ENCODE measurements at places on chromosomes 3 and 15.
A peak's percentile ranks its signal among the peaks of the same experiment; 100 is the strongest.

- no peak for DNase-seq
These were observed 125.9 kb upstream of the C15orf61 start for GRCh38 chr15:67394873-67395639.

DNA sequence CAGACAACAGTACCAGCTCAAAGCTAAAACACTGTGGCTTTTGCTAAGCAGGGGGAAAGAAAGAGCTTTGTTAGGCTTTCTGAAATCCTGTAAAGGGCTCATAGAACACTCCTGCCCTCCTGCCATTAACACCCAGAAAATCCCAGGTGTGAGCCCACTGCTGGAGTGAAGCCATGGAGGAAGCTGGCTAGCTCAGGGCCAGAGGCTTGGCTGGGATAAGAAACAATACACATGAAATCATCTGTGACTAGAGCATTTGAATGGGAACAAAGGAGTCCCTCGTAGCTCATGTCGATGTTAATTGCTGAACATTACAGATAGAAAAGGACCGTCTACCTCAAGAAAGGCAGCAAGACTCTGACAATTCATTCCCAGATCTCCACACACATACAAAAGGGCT lies 23.5 kb downstream of the RUVBL1 start:
- no peak for DNase-seq

- DNase-seq = no peak
These were observed 111.1 kb upstream of the VGLL3 start for GRCh38 chr3:87101861-87102625.

DNA sequence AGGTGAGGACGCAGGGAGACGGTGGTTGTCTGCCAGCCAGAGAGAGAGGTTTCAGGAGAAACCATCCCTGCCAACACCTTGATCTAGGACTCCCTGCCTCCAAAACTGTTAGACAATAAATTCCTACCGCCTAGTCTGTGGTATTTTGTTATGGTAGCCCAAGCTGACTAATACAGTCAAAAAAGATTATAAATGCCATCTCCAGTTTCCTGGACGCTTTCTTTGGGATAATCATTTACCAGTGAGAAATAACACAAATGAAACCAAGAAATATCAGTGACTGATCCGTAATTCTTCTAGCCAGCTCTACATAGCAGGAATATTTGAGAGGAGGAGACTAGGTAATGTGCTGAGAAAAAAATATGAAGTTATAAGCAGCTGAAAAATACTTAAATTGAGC lies 707.8 kb upstream of the LMCD1 start:
- DNase-seq = no peak

GRCh38 chr3:182710557-182711157 lies 82.6 kb upstream of the ATP11B start:
- no peak for DNase-seq

DNA sequence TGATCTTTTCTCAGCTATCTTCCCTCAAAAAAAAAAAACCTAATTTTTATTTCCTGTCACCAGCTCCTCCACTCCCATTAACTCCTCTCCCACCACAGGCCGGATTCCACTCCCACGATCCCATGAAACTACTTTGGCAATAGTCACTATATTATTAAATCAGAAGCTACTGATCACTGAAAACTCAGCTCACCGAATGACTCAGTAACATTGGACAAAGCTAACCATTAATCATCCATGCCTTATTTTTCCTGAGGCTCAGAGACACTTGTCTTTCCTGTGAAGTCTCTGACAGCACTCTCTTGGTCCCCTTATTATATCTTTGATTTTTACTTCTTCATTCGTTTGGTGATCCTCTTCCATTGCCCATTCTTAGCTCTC lies 260.2 kb downstream of the CGGBP1 start:
- DNase-seq = no peak

- no peak for DNase-seq
These were observed 16.3 kb downstream of the TMEM43 start for GRCh38 chr3:14141144-14141543.

- no peak for DNase-seq
These were observed 387.6 kb upstream of the DPH6 start for GRCh38 chr15:35933531-35933930.

DNA sequence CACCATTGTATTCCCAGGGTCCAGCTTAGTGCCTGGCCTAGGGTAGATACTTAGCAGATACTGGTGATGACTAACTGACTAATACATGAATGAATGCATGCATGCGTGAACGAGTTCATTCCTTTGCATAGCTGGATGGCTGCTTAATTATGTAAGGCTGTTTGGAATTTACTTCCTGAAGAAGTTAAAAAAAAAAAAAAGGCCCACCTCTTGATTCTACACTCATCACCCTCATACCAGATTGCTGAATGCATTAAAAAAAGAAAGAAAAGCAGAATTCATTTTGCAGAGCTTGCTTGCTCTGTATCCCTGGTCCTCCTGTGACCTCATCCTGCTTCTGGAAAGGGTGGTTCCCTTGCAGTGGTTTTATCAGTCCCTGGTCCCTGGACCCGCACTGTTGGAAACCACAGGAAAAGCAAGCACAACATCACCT lies 277.6 kb upstream of the CFAP20DC start:
- DNase-seq = no peak

GRCh38 chr3:126547721-126548120 lies 11.0 kb downstream of the C3orf22 start:
- DNase-seq = no peak

GRCh38 chr15:62549345-62549970 lies 384.4 kb upstream of the C2CD4B start:
- DNase-seq = no peak

DNA sequence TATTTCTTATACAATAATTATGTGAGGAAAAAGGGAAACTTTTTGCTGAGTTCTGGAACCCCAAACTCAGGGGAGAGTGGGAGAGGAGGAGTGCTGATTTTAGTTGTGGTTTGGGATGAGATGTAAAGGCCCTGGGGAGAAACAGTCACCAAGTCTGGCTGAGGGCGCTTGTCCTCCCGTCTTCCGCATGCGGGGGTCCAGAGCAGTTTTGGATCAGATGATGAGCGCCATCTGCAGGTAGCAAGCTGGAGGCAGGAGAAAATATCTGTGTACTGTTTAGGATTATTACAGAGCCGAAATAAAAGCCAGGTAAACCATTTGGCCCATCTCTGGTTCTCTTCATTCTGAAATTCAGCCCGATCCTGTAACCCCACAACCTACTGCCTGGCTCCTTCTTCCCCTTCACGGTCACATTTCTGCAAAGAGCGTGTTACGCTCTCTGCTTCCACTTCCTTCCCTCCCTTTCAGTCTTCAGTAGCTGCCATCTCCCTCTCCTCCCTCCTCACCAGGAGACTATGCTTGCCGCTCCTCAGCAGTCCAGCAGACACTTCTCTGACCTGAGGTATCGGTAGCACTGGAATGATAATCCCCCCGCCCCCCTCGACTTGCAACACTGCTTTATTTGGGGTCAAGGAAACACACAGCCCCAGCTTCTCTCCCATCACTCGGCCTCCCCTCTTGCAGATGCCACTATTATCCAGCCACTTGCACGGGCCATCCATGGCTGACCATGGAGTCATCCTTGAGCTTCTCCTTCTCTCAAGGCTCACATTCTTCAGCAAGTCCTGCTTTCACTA lies 1.4 kb upstream of the PARP14 start:
- peak; percentile 66 for DNase-seq

- DNase-seq = no peak
These were observed 8.4 kb upstream of the EHD4 start for GRCh38 chr15:41980654-41981323.

- no peak for DNase-seq
These were observed 208.0 kb downstream of the XXYLT1 start for GRCh38 chr3:195062866-195063540.

GRCh38 chr15:32970847-32971246 lies 223.7 kb downstream of the FMN1 start:
- DNase-seq = no peak

GRCh38 chr3:29415482-29416223 lies 134.8 kb downstream of the RBMS3 start:
- DNase-seq = no peak

GRCh38 chr3:14177580-14178246 lies 688 bp downstream of the XPC start:
- no peak for DNase-seq

- DNase-seq = peak; percentile 28
These were observed 54.0 kb downstream of the NR1D2 start for GRCh38 chr3:23999012-23999641.

- DNase-seq = no peak
These were observed 84.7 kb downstream of the MYO9A start for GRCh38 chr15:72033285-72033684.

DNA sequence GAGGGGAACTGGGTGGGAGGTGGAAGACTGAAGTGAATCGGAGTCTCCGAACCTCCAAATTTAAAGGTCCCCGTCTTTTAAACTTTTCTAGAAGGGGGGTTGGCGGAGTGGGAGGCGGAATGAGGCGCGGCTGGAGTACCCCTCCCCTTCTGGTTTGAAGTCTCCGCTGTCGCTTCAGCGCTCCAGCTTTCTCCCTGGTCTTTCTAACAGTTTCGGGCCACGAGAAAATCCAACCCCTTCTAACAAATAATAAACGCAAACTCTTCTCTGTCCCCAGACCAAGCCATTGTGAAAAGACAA lies 2.5 kb upstream of the MECOM start:
- no peak for DNase-seq

- peak; percentile 10 for DNase-seq
These were observed 375 bp downstream of the HEG1 start for GRCh38 chr3:125055331-125055912.

DNA sequence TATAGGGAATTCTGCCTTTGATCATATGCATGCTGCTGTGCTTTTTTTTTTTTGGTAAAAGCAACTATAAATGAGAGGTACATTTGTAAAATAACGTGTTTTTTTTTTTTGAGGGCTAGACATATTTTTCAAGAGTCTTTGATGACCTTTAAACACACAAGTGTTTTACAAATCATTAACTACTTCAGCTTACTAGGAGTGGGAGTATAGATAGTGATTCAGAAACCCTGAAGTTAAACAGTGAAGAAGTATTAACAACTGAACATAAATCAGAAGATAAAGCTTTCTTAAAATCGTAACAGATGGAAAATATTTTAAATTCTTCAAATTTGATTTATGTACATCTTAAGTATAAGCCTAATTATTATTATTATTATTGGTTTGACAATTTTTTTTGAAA lies 2.9 kb upstream of the GMNC start:
- no peak for DNase-seq

- DNase-seq = no peak
These were observed 58.0 kb upstream of the SLC25A26 start for GRCh38 chr3:66162766-66163165.

GRCh38 chr3:152245498-152246170 lies 23.1 kb upstream of the MBNL1 start:
- no peak for DNase-seq

DNA sequence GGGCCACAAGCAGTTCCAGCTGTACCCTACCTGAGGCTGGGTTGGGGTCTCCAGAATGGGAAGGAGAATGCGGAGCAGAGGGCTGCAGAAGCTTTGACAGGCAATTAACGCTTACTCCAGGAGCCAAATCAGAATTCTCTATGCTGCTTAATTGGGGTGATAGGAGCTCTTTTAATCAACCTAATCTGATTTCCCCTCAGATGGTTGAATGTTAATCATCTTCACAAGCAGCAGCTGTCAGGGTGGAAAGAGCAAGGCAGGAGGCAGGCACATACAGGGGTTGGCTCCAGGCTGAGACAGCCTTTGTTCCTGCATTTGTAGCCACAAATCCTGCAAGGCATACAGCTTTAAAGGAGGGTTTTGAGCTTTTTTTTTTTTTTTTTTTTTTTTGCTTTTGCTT lies 2.6 kb downstream of the CILP start:
- no peak for DNase-seq

DNA sequence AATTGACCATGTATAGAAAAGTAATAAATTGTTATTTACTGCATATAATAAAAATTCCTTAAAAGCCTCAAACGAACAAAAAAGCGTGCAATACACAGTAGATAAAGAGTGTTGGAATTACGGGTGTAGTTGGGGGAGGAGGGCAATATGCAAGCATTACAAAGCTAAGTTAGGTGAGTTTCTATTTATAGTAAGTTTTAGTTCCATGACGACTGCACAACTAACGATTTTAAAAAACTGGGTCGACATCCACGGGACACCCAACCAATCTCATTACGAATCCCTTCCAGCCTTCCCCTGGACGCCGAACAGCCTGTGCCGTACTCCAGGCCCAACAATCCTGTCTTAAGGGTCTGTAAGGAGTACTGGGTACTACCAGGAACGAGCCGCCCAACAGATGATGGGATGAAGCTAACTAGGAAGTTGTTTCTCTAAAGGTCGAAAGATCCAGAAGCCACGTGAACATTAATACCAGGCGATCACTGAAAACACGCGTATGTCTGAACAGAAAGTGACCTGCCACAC lies 677 bp downstream of the POLQ start:
- DNase-seq = no peak

DNA sequence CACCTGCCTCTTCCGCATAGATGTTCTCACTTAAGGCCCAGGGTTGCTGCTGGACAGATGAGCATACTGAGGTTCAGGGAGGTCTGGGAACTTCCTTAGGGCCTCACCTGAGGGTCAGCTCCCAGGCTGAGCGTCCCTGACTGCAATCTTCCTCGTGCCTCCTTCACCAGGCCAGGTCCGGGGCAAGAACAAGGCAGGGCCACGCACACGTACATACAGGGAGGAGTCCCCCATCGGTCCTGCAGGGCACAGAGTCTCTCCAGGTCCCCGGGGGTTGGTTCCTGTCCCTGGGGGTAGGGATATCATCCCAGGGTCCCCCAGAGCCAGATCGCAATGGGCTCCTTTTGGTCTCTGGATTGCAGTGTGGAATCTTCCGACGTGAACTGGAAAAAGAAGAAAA lies 130.1 kb downstream of the LRRK1 start:
- DNase-seq = no peak

DNA sequence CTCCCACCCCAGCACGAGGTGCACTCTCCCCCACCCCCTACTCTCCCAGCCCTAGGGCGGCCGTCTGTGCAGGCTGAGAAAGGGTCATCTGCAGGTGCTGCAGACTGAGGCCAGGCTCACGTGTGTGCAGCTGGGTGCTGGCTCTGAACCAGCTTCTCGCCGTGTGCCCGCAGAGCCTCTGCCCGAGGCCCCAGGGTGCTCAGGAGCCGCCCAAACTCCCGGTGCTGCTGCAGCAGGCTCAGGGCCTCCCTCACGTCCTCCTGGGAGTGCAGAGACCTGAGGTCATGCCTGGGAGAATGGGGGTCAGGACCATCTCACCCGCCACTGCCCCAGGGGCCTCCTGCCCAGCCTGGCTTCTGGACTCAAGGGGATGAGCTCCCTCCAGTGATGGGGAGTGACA lies 17.2 kb downstream of the SPTBN5 start:
- DNase-seq = no peak

DNA sequence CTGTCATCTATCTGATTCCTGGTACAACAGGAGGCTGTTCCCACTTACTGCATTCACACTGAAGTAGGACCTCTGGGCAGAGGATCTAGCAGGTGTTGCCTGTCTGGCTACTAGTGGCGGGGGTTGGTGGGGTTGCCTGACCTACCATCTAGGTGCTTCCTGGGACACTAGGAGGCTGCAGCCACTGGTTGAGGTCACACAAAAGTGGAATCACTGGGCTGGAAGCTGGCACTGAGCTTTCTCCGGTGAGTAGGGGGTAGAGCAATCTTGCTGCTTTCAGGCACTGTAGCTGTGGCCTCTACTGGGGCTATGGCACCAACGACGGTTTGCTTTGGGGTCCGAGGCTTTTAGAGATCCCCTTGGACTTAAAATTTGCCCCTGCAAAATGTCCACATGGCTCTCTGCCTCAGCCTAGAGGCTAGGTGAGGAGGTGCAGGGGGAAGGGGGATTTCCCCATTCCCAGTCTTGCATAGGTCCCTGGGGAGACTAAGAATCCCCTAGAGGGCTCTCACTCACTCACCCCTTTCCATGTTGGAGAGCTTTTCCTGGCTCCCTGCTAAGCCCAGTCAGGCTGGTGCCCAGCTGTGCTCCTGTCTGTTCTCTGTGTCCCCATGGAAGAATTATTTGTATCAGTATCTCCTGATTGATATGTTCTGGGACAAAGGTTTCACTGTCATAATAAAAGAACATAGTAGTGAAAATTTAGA lies 397.7 kb upstream of the EPHA6 start:
- DNase-seq = no peak
